ENCODE measurements at places on chromosomes 2 and 18.

- no peak for DNase-seq
Observed at GRCh38 chr2:235640926-235641723, 147.3 kb downstream of the AGAP1 start.

GRCh38 chr2:120350801-120351320 lies 4.9 kb downstream of the INHBB start:
- no peak for DNase-seq

DNA sequence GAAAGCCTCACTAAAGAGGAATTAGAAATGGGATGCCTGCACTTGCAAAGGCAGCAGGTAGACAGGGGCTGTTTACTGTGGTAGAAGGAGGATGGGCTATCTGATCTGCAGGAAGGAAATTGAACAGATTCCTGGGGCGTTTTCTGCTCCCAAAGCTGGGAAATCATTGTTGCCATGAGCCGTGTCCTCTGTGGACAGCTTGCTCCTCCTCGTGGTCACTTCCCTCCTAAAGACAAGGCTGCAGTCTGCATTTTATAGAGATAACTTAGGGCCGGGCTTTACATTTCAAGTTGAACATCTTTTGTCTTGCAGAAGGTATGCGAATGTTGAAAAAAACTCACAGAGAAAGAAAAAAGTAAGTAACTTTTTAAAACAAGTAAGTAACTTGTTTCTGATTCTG lies 50.9 kb downstream of the DCDC2C start:
- no peak for DNase-seq

GRCh38 chr2:210299866-210300373 lies 15.1 kb downstream of the MYL1 start:
- no peak for DNase-seq

DNA sequence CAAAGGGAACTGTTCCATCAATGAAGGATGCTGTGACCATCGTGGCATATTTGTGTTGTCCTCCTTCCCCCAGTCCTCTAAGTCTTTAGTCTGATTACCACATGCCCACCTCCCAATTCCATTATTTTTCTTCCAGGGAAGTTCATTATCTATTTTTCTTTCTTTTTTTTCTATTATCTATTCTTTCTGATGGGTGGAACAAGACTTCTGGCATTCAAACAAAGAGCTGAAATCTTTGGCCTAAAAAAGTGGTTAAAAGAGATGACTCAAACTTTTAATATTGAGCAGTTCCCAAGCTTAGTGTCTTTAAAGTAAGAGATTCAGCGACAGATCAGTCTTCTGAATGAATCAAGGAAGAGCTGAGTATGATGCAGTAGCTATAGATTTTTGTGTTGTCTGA lies 66.6 kb downstream of the DIS3L2 start:
- DNase-seq = no peak

GRCh38 chr2:124983595-124983994 lies 958.5 kb downstream of the CNTNAP5 start:
- DNase-seq = no peak

GRCh38 chr2:122481244-122481622 lies 725.8 kb downstream of the TSN start:
- no peak for DNase-seq

- DNase-seq = no peak
Observed at GRCh38 chr2:54803783-54804751, 80.6 kb downstream of the EML6 start.

- DNase-seq = no peak
Observed at GRCh38 chr2:132586101-132586511, 83.9 kb downstream of the LYPD1 start.

DNA sequence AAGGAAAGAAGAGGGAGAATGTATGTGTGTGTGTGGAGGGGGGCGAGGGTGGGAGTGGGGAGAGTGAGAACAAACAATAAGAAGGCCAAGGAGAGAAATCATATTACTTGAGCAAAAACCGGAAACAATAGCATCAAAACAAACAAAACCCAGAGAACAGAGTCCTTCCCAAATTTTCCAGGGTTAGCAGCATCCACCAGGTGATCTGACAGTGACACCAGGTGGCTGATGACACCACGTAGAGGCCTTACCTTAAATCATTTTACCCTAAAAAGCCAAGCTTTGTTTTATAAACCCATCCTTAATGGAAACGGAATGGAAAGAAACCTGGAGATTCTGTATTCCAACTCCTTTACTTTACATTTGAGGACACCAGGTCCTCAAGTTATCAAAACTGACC lies 42.9 kb downstream of the CDCA7 start:
- DNase-seq = no peak

DNA sequence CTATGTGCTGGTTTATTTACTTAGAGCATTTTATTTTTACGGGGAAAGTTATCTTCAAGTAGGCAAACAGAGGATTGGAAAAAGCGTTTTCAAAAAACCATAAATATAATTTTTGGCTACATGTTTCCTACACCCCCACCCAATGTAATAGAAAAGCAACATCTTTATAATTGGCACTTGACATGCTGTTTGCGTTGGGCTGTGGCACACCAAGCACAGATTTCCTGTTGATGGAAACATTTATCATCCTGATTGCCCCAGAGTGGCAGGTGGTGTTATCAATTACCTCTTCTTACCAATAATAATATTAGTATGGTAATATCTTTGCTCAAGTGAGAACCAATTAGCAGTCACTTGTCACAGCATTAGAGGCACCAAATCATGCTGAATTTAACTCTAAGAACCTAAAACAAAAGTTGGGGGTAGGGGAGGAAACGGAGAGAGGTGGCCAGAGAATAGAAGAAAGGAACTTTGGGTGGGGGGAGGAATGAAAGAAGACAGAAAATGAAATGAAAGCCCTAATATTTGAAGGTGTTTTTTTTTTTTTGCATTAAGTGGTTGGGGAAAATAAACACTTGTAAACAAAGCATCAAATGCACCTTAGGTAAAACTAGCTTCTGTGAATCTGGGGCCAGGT lies 3.8 kb upstream of the SALL3 start:
- no peak for DNase-seq

DNA sequence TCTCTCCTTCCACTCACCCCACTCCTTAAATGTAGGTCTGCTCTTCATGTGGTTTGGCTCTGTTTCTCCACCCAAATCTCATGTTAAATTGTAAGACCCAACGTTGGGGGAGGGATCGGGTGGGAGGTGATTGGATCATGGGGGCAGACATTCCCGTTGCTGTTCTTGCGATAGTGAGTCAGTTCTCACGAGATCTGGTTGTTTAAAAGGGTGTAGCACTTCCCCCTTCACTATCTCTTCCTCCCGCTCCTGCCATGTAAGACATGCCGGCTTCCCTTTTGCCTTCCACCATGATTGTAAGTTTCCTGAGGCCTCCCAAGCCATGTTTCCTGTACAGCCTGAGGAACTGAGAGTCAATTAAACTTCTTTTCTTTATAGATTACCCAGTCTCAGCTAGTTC lies 1044.5 kb upstream of the POU3F3 start:
- DNase-seq = no peak

DNA sequence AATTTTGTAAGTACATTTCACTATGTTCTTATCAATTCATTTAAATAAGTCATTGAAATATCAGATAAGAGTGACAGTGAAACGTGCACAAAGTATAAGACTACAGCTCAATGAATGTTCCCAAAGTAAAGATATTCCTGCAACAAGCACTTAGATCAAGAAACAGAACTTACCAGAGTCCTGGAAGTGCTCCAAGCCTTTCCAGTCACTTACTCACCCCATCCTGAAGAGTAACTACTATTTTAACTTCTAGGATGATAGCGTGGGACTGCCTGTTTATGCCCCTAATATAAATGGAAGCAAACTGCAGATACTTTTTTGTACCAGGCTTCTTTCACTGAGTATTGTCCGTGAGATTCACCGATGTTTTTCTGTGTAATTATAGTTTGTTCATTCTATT lies 768.9 kb downstream of the SLC4A3 start:
- DNase-seq = no peak

DNA sequence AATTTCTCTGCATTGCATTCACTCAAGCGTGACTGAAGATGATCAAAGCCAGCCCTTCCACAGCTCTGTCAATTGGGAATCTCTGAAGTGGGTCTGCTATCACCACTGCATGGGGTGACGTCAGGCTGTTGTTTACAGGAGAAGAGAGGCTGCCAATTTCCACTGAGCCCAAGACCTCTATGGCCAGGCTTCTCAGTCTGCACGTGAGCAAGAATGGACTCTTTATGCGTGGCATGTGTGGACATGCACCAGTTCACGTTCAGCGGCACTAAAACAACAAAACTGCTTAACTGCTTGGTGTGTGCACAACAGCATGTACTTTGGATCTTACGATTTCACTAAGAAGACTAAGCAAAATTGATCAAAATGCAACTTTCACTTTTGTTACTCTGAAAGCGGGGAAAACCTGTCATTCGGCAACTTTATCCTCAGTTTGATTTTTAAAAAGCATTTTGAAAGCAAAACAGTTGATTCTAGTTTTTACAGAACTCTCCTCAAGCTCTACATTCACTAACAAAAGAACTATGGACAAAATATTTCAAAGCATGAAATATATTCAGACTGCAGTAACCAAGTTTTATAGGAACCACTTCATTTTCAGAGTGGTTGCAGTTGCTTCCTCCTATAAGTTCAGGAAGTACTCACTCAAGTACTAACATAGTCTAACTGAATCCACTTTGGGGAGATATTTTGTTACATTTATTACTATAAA lies 77.0 kb upstream of the SERTAD2 start:
- DNase-seq = peak; percentile 59

DNA sequence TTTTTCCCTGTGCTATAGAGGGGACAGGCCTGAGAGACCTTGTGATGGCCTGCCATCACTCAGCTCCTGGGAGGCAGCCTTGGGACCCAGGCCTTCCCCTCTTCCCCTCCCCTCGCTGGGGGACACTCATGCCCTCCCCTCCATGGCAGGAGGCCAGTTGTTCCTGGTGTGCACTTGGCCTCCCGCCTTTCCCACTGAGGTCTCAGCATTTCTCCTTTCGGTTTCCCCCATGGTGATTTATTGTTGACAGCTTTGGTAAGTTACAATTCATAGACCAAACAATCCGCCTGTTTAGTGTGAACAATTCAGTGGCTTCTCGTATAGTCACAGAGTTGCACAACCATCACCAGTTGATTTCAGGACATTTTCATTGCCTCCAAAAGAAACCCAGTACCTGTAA lies 10.2 kb upstream of the CNDP1 start:
- DNase-seq = no peak

- DNase-seq = no peak
Observed at GRCh38 chr18:31990823-31991222, 27.8 kb upstream of the RNF125 start.

- no peak for DNase-seq
Observed at GRCh38 chr18:58408665-58409064, 220.2 kb downstream of the ALPK2 start.

DNA sequence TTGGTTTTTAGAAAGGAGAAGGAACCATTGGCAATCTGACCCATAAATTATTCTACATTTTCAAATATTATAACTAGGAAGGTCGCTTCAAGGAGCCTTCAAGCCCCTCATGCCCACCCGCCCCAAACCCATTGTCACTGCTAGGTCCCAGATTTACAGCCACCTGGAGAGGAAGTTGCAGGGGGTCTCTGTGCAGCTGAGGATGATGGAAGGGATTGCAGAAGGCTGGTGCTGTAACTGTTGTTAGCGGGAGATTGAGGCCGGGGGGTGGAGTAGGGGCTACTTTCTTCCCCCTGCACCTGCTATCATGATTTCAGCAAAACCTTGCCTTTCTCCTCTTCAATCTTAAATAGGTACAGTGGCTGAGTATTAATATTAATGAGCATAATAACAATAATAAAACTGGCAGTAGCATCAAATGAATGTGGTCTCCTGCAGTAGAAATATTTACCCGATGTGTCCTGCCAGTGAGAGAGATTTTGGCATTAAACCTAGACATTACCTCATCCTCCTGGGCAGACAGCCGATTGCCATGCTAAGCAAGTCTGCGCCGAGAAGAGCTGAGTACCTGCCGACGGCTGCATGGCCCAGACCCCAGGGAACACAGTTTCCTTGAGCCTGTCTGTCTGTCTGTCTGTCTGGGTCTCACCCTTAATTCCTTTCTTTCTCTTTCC lies 225.4 kb downstream of the FAM210A start:
- DNase-seq = no peak

DNA sequence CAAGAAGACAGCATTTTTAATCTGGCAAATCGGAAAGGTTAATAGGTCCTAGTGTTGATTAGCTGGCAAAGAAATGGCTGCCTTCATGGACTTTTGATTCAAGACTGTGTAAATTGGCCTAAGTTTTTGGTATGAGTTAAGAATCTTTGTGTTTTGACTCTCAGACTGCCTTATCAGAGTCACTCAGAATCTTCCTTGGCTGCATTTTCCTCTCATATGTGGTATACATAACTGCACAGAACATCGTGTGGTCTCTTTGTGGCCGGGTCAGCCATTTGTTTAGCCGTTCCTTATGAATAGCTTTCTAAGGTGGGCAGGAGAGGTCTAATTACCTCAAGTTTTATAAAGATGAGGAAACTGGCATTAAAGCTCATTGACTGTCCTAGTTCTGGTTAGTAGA lies 30.1 kb downstream of the CAB39 start:
- no peak for DNase-seq

DNA sequence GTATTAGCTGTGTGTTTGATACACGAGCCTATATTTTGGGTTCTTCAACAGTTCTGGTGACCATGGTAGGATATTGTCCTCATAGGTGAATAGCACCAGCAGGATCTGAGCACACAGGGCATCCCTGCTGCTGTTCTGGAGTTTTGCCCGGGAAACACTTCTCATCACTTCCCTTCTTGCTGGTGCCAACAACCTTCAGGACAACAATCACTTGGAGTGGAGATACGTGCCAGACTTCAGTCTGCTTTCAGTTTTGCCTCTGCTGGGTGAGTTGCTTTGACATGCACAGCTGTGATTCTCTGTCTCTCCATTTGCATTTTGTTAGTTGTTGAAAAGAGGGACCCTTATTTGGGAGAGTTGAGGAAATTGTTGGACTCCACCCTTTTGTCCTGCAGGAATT lies 1347.2 kb upstream of the DDX18 start:
- DNase-seq = no peak

GRCh38 chr2:170843656-170844055 lies 27.0 kb downstream of the GAD1 start:
- DNase-seq = peak; percentile 46

DNA sequence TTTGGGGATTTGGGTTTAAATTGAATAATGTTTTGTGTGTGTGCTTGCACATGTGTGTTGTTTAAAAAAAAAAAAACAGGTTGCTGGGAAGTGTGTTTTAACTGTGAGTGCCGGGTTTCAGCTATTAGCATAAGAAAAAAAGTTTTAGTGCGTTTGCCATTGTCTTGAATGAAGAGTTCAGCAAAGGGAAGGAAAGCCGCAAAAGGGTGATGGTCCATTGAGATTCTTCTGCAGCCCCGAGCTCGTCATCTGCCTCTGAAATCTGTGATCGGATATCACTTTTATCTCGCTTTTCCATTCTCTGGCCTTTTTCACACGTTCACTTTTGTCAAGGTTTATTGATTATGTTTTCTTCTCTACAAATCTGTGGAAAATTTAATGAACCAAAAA lies 4.7 kb downstream of the GLI2 start:
- DNase-seq = no peak

- peak; percentile 60 for DNase-seq
Observed at GRCh38 chr18:62957885-62958472, 242.6 kb downstream of the PHLPP1 start.

- no peak for DNase-seq
Observed at GRCh38 chr18:57931038-57931437, 113.0 kb upstream of the NEDD4L start.

- no peak for DNase-seq
Observed at GRCh38 chr2:215681799-215682596, 246.1 kb upstream of the FN1 start.

Data from activated CD4-positive, alpha-beta T cell treated with anti-CD3 and anti-CD28 coated beads, Interleukin-2, Interleukin-4, amounts not matched to agents 100 ng/mL and 50 ng/mL, durations not matched to agents 16 hours and 8 hours (primary cell).